Smooth muscle cell of the brain vasculature (primary cell): ENCODE measurements at places on chromosomes 16 and 17.

GRCh38 chr16:2162676-2163118 is 7.1 kb downstream of the TRAF7 start:
- DNase-seq = no peak

- no peak for DNase-seq
These were observed 19.5 kb downstream of the ATP2A1 start for GRCh38 chr16:28897826-28898225.

- DNase-seq = no peak
These were observed 219.8 kb downstream of the STX8 start for GRCh38 chr17:9355846-9356245.

GRCh38 chr17:46036491-46036890 is 37.4 kb downstream of the STH start:
- no peak for DNase-seq

DNA sequence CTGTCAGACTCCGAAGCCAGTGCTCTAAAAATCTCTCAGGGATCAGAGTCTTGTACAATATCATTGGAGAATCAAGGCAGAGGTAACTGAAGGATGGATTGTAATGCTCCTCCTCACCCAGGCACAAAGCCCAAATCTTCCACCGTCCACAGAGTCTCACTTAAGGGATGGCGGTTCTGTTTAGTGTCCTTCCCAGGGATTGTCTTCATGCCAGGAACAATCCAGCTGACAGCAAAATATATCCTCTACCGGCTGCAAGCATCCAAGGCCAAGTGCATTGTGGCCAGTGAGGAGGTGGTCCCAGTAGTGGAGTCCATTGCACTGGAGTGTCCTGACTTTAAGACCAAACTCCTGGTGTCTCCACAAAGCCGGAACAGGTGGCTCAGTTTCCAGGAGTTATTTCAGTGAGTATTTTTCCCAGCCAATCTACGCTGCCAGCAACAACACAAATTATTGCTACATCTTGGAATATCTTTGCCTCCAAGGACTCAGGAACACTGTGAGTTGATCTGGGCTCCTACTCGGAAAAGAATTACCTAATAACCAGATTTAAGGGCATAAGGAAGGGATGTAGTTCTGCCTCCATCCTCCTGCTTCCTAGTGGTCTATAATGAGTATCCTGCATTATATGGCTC is 13.9 kb upstream of the ACSM1 start:
- no peak for DNase-seq

GRCh38 chr16:65855171-65856145 is 511.0 kb upstream of the CDH5 start:
- DNase-seq = no peak

DNA sequence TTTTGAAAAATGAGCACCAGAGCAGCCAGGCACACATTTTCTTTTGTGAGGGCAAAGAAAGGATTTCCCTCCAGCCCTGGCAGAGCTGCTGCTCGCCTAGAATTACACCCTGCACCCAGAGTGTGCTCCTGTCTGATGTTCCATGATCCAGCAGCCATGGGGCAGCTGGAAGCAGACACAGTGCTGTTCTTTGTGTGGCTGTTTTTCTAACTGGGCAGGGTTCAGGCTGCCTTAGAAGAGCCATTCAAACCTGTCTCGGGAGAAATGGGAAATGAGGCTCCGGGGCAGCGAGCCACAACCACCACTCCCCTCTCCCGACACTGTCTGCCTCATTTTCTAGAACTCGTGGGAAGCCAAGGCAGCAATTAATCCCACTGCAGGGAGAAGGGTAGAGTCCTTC is 28.9 kb downstream of the LITAF start:
- DNase-seq = no peak

DNA sequence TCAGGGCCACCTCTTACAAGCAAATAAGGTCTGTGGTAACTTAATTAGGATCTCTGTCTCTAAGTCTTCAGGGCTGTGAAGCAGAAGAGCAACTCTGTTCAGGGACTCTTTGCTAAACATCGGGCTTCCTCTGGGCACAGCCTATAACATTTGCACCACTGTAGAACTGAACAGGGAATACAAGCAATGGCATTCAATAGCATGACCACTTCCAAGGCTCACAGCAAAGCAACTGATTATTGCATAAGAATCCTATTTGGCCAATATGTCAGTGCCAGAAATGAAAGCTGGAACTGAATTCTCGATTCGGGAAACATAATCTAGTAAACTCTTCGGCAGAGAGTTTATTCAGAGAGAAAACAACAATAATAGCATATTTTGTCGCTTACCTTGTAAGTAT is 92.2 kb upstream of the AMZ2 start:
- no peak for DNase-seq

DNA sequence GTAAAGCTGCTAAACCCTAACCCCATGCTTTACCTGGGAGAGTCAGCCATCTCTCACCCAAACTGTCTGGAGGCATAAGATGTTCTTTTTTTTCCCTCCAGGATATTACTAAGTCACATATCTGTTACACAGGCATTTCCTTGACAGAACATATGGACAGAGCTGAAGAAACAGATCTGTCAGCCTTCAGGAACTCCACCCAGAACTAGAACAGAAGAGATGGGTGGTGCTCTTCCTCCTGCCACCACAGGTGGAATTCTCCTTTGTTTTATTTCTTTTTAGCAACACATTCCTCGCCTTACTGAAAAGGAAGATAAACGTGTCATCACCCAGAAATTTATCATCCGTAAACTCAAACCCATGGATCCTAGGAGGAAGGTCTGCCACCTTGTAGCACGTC is 8.8 kb downstream of the MYCBPAP start:
- no peak for DNase-seq

DNA sequence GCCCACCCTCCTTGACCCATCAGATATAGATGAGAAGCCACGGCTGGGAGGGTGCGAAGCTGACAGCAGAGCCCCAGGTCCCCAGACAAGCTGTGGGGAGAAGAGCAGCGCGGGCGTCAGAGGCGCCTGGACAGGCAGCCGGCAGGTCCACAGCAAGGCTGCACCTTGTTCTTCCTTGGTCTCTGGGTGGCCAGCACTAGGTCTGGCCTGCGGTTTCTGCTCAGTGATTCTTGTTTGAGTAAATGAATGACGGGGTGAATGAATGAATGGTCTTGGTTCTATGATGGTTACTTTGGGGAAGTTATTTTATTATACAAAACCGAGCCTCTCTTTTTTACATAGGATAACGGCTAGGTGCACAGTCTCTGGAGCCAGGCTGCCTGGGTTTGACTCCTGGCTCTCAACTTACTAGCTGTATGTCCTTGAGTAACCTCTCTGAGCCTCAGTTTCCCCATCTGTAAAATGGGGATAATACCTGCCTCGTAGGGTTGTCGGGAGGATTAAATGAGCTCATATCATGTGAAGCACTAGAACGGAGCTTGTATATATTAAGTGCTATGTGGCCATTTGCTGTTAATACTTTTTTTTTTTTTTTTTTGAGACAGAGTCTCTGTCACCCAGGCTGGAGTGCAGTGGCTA is 86.1 kb downstream of the RAB11FIP4 start:
- DNase-seq = no peak

- no peak for DNase-seq
These were observed 85.7 kb upstream of the XYLT1 start for GRCh38 chr16:17556276-17557052.

DNA sequence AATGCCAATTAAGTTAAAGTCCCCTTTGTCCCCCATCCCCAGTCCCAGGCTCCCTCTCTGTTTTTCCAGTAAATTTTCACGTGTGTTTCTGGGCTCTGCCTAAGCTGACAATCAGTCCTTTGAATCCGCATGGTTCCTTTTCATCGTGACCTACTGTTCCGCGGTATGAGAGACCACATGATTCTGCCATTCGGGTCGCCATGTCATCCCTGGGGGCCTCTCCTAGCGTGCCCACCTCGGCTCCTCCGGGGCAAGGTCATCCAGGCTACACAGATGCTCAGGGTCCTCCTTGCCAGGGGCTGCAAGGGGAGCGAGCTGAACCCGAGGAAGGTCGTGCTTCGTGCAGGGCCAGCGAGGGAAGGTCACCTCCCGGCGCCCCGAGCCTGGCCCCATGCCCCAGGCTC is 157.6 kb downstream of the RAB11FIP4 start:
- DNase-seq = no peak
